ENCODE measurements at places on chromosomes 4 and X.

- DNase-seq: no peak
Observed at GRCh38 chrX:154696676-154697045, 43.3 kb upstream of the CTAG2 start.

DNA sequence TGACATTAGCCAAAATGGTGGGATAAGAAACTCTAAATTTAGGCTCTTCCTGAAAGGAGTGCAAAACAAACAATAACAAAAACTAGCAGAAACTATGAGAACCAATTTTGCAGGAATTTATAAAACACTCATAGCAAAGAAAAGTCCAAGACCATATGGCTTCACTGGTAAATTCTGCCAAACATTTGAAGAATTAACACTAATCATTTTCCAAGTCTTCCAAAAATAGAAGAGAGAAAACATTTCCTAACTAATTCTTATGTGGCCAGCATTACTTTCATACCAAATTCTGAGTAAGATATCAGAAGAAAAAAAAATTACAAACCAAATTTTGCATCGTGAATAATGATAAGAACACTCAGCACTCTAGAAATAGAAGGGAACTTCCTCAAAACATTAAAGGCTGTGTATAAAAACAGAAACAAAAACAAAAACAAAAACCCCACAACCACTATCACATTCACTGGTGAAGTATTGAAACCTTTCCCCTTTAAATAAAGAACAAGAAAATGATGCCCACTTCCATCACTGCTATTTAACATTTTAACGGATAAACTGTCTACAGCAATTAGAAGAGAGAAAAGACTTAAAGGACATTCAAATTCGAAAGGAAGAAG is 524.3 kb upstream of the GALNTL6 start:
- DNase-seq: no peak

DNA sequence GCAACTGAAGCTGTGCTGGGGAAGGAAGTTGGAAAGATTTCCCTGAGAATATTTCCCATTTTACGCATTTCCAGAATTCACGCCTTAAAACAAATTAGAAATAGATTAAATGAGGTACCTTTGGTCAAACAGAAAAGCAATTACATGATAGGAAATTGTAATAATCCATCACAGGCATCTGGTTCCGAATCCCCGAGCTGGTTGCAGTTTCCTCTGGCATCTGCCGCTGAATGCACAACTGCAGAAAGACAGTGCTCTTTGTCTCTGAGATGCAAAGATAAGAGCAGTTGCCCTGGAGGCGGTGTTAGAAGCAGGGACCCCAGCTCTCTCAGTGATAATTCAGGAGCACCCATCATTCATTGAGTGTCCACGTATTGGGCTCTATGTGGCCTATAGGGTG is 224.4 kb downstream of the LDB2 start:
- DNase-seq: no peak

DNA sequence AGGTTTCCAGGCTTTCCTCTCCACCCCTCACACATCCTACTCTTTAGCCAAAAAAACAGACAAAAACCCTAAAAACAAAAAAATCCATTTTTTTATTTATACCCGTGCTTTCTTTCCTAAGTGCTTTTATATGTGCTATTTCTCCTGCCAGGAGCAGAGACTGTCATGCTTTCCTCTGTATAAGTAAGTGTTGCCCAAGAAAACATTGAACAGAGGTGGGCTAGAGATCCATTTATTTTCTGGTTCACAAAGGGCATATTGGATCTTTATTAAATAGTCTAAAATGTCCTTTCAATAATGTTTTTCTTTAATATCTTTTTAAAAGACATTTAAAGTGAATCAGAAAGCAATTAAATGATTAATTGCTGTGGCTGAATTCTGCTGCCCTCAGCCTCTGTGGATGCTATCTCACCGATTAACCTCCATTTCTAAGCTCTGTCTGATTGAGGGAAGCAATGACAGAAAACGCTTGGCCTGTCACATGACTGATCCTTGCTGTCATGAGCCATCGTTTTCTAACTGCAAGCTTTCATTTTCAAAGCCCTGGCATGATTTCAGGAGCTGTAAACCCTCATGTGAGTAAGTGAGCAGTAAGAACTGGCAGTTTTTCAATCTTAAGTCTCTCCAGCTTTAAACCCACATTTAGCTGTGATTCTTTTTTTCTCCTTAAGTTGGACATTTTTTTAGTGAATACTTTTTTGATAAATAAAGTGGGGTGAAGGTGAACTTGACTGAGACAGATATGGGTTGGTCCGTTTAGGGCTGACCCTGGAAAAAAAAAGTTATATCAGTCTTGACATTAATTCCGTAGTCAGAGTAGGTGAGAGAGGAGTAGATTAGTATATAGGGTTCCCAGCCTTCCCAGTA is 180.7 kb upstream of the PGRMC2 start:
- DNase-seq: no peak

DNA sequence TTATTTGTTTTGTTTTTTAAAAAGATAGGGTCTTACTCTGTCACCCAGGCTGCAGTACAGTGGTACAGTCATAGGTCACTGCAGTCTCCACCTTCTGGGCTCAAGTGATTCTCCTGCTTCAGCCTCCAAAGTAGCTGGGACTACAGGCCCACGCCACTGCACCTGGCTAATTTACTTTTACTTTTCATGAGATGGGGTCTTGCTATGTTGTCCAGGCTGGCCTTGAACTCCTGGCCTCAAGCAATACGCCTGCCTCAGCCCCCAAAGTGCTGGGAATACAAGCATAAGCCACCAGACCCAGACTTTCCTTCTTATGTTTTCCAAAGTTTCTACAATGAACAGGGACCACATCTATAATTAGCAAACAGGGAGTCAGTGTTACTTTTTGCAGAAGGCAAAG is 37.9 kb upstream of the MXD4 start:
- no peak for DNase-seq

GRCh38 chr4:11439836-11440235 is 11.1 kb upstream of the HS3ST1 start:
- no peak for DNase-seq

DNA sequence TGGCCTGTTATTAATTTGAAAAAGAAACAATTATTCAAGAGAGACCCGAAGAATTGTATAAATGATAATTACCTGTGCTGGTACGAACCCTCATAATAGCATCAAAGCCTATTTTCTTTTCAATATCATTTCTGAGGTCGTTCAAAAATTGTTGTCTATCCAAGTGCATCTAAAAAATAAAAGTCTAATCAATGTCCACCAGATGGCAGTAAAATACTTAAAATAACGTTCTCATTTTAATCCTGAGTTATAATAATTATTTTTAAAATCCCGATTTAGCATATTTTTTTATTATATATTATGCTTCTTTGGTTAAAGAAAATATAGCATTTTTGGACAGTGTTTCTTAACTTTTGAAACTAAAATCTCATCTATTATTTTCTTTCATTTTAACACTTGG is 55.7 kb downstream of the METTL14 start:
- DNase-seq: no peak

- no peak for DNase-seq
Observed at GRCh38 chr4:141782205-141782604, 145.8 kb downstream of the IL15 start.

- DNase-seq: peak; percentile 33
Observed at GRCh38 chr4:84971319-84971932, 4.9 kb upstream of the WDFY3 start.

DNA sequence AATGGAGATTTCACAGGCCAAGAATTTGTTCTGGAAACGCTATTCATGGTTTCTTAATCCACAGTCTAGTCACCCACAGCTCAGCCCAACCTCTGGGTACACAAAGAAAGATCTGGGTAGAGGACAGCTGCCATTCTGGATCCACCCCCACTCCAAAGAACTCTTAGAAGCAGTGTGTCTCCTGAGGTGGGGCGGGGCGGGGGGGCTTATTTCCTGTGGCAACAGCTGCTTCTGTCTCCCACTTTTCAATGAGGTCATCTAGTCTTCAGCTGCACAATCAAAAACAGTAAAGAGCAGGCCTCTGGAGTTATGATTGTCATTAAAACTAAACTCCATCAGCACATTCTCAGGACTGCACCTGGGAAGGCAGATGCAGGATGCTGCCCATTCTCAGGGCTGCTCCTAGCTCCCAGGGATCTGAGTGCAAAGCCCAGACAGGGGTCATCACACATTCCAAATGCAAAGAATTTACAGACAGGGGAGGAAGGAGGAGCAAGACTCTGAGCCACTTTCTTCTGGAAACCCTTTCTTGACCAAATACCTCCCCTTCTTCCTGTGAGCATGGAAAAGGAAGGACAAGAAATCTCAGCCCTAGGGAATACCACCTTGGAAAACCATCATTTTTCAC is 207.3 kb downstream of the HS6ST2 start:
- no peak for DNase-seq

DNA sequence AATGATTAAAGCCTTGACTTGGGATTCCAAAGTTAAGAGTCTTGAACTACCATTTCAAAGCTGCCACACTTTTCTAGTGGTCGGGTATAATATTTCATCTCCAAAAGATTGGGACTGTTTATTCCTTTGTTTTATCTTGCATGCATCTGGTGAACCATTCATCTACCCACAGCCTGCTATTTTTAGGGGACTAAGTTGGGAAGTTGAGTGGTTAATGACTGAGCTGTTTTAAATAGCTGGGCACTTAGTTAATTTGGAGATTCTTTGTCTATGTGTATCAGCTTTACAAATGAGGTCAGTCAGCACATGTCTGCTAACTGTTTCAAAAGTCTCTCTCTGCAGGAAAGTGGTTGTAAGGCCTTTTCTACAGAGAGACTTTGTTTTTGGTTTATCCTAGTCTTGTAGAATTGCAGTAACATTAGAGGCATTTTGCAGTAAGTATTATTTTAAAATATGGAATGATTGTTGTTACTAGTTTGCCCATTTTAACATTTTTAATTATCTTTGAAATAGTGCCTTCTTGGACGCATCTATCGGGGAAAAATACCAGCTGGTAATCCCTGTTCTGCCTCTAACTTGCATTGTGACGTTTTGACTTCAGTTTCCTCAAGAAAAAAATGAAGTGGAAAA is 8.2 kb downstream of the BMP2K start:
- no peak for DNase-seq

DNA sequence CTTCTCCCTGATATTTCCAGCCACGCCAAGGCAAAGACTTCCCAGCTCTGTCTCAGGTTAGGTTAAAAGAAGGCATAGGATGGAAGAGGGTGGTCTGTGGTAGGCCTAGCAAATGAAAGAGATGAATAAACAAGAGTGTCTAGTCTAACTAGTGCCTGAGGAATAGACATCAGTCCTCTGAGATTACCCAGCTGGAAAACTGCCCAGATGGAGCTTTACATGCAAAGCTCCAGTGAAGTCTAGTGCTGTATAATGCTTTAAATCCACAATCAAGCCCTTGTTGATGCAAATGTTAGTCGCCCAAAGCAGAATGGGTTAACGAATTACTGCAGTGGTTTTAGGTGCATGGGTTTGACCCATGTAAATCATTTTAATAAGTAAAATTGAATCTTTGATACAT is 24.8 kb upstream of the GUCY1B1 start:
- no peak for DNase-seq

DNA sequence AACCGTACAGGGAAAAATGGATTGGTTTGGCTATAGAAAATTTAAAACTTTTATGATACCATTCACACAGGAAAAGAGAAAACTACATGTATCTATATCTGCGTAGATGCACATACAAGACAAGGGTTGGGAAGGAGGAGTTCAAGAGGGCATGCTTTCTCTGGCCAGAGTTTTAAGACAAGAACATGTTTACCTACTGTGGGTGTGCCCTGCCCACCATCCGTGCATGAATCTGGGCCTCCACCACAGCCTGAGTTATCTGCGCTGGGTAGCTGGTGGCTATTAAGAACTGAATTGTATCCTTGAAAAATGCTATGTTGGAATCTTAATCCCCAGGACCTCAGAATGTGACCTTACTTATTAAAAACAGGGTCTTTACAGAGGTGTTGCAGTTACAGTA is 151.6 kb downstream of the AASDH start:
- no peak for DNase-seq

- DNase-seq: no peak
Observed at GRCh38 chrX:45735571-45735970, 534.9 kb upstream of the DIPK2B start.

Data from NCI-H1436 treated with DMSO at 0.1 percent for 48 hours (cell line).